Kidney capillary endothelial cell (primary cell): ENCODE measurements at places on chromosomes 12 and 14.
A peak's percentile ranks its signal among the peaks of the same experiment; 100 is the strongest.

- DNase-seq: peak; percentile 40
These were observed 87.7 kb downstream of the PTPRB start for GRCh38 chr12:70549340-70550179.

GRCh38 chr12:114760151-114760877, 76.3 kb upstream of the TBX3 start:
- no peak for DNase-seq

DNA sequence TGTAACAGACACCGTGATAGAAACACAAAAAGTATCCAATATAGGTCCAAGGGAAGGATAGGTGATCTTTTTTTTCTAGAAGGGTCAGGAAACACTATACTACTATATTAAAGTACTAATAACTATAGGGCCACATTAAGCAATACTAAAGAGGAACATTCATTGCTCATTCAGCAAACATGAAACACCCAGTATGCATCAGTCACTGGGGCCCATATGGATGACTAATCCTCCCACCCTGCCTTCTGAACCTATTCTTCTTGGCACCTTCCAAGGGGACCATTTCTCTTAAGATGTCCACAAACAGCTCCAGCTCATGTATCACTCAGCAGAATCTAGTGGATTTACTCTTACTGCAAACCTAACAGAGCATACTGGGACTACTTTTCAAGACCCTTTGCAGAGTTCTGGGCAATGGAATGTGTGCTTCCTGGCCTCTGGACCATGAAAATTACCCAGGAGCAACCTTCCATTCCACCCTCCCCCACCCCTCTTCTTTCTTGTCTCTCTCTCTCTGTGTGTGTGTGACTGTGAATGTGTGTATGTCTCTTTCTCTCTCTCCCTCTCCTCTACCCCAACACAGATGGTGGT, 187.9 kb downstream of the EPS8 start:
- DNase-seq: no peak

- no peak for DNase-seq
These were observed 30.2 kb downstream of the GPR68 start for GRCh38 chr14:91214306-91214705.

DNA sequence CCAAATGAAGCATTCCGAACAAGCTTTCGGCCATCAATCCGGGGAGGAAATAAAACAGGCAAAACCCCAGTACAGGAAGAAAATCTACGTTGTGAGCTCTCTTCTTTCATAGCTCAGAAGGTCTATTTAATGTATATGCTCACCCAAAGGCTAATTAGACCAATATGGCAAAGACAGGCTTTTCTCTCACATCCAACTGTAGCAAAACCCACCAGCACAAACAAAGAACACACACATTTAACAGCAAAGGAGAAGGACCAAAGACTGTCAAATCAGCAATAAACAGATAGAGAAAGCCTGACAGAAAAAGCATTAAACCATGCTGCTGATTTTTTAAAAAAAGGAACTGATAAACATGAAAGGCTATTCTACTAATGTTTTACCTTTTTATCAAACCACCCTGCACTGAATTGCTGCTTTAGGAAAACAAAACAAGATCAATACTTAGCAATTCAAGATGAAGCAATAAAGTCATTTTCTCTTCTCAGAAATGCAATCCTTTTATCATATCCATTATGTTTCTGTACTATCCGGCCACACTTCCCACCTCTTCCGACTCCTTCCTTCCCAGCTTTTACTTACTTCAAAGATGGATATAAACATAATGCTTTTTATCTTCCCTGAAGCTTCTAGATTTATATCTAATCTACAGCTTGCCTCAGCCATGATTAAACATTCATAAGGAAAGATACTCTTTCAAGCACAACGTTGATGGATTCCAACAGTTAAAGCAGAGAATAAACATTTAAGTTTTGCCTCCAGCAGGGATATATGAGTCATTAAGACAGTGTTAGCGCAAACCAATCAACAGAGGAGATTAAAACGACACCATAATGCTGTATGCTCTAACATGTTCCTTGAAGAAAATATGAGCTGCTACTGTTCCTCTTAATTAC, 74.6 kb upstream of the BBS10 start:
- DNase-seq: no peak

- no peak for DNase-seq
These were observed 423.2 kb downstream of the GLT1D1 start for GRCh38 chr12:129276361-129277060.

GRCh38 chr12:56007564-56008559, 10.8 kb downstream of the SUOX start:
- no peak for DNase-seq

DNA sequence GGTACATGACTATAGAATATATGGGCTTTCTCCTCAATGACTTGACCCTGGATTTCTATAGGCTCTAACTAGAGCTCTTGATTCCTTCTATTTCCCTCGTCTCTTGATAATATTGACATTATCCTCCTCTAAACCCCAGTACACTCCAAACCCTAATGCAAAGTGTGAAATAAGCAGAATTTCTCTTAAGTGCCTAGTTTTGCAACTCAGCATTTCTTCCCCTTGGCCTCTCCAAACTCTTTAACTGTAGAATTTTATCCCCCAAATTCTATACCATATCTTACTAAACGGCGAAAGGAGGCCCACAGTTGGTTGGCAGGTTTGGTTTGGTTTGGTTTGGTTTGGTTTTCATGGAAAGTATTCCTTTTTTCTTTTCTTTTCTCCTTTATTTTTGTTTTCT, 498.7 kb downstream of the CCER1 start:
- no peak for DNase-seq
